ENCODE measurements at places on chromosomes 1 and 21. TPM values are rescaled to one million over a fixed set of nuclear protein-coding genes. Genes with fewer than 3 reads are reported as not detected.
A peak's percentile ranks its signal among the peaks of the same experiment; 100 is the strongest.

MPZL1 gene
- 73.0 TPM for total RNA-seq

C4BPB gene
- total RNA-seq = 3.7 TPM

RGL1 gene
- 12.5 TPM for total RNA-seq

STX12 gene
- 52.8 TPM for total RNA-seq

DNA sequence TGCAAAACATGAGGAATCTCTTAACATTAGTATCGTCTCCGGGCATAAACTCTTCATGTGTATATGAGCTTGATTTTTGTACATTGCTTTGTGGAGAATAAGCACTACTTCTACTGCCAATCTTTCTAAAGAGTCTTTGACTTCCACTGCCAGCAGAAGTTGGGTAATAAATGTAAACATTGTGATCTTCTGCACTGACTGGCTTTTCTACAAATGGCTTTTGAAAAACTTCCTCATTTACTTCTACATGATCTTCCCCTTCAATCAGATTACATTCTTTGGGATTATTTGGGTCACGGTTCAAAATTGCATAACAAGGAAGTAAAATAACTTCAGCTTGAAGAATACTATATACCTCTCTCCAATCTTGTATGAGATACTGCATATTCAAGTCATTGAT, 30.4 kb upstream of the SLC44A5 start:
- no peak overlapping the region for H3K27ac ChIP-seq
- H3K27me3 ChIP-seq = no peaks in the 10 kb centered on the region
- no peaks in the 10 kb centered on the region for H3K36me3 ChIP-seq
- H3K4me1 ChIP-seq = no peaks in the 10 kb centered on the region
- no peak overlapping the region for H3K4me3 ChIP-seq
- DNase-seq = no peak

- H3K27me3 ChIP-seq = no peaks in the 10 kb centered on the region
- DNase-seq = no peak
- no peak overlapping the region for H3K4me3 ChIP-seq
- H3K27ac ChIP-seq = no peak overlapping the region
Observed at GRCh38 chr1:205243350-205244191, 15.8 kb downstream of the TMCC2 start.

GRCh38 chr1:204834336-204834735, 36.3 kb upstream of the NFASC start:
- peaks cover 1% of the 10 kb centered on the region for H3K27me3 ChIP-seq
- no peak for DNase-seq
- no peak overlapping the region for H3K27ac ChIP-seq
- H3K36me3 ChIP-seq = no peaks in the 10 kb centered on the region
- no peak overlapping the region for H3K4me3 ChIP-seq

- H3K4me1 ChIP-seq = no peaks in the 10 kb centered on the region
- DNase-seq = no peak
- no peaks in the 10 kb centered on the region for H3K27me3 ChIP-seq
- H3K4me3 ChIP-seq = no peak overlapping the region
Observed at GRCh38 chr1:82371844-82372498, 571.2 kb downstream of the ADGRL2 start.

DNA sequence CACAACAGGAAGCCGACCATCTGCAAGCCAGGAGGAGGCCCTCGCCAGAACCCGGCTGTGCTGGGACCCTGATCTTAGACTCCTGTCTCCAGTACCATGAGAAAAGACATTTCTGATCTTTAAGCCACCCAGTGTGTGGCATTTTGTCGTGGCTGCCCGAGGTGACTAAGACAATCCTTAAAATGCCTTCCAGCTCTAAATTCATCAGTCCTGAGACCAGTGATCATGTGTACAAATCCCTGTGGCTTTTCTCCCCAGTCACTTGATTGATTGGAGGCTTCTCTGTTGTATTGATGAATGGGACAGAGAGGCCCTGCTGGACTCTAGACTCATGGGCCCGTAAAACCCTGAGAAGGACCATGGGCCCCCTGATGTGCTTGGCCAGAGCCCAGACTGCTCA, 36.1 kb downstream of the B3GALT5 start:
- no peak overlapping the region for H3K4me3 ChIP-seq
- no peaks in the 10 kb centered on the region for H3K27me3 ChIP-seq
- DNase-seq = no peak
- H3K4me1 ChIP-seq = no peaks in the 10 kb centered on the region
- H3K36me3 ChIP-seq = no peaks in the 10 kb centered on the region

- H3K27me3 ChIP-seq = no peaks in the 10 kb centered on the region
- H3K36me3 ChIP-seq = no peaks in the 10 kb centered on the region
- H3K4me1 ChIP-seq = peaks cover 5% of the 10 kb centered on the region
- DNase-seq = peak; percentile 7
Observed at GRCh38 chr21:45525910-45526306, 16.3 kb downstream of the SLC19A1 start.

Measured in transverse colon (tissue), 4 donors.